ENCODE measurements at places on chromosomes 6 and 20.
A peak's percentile ranks its signal among the peaks of the same experiment; 100 is the strongest.

- no peak for DNase-seq
Measured at GRCh38 chr6:100761841-100762240, 119.3 kb downstream of the ASCC3 start.

DNA sequence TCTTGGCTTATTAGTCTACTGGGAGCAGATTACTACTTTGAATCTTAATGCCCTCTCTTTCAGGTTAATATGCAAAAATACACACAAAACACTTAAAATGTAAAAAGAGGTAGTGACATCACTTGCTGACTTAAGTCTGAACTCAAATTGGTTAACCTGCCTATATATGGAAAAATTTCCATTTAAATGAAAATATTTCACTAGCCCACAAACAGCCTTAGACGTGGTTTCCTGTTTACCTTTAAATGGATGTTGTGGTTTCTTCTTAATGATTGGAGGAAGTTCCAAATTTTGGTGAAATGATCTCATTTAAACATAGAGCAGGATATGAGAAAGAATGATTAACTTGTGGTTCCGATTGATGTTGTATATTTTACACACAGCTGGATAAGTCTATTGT is 553.7 kb downstream of the CD109 start:
- peak; percentile 40 for DNase-seq

- DNase-seq = no peak
Measured at GRCh38 chr20:49925901-49926454, 10.2 kb upstream of the RNF114 start.

DNA sequence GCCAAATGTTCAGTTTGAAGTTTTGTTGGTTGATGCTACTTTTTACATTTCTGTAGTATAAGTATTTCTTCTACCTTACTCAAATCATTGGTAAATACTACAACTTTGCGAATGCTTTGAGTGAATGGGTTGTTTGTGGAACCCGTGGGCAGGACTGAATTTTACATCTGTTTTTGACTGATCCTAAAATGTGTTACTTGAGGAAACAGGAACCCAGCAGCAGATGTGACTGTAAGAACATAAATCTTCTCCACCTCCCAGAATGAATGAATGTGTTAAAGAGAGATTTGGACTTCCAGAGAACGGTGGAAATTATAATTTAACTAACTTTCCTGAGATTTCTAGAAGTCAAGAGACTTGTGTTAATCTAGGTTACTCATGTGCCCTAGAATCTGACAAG is 728.5 kb upstream of the MARCKS start:
- no peak for DNase-seq

- no peak for DNase-seq
Measured at GRCh38 chr6:15950962-15951569, 177.8 kb upstream of the MYLIP start.

DNA sequence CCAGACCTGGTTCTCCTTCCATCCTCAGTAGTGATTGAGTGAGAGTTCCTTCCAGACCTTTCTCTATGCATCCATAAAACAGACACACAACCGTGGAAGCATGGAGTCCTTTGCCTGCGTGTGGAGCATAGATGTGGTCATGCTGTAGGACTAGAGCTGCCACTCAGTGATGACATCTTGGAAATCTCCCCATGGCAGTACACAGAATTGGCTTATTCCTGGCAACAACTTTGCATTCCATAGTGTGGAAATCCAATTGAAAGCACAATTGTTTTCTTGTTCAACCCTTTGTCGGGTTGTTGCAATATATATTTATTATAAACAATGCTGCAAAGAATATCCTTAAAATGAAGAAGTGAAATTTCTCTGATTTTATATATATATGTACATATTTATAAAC is 547.8 kb downstream of the CDH26 start:
- no peak for DNase-seq

DNA sequence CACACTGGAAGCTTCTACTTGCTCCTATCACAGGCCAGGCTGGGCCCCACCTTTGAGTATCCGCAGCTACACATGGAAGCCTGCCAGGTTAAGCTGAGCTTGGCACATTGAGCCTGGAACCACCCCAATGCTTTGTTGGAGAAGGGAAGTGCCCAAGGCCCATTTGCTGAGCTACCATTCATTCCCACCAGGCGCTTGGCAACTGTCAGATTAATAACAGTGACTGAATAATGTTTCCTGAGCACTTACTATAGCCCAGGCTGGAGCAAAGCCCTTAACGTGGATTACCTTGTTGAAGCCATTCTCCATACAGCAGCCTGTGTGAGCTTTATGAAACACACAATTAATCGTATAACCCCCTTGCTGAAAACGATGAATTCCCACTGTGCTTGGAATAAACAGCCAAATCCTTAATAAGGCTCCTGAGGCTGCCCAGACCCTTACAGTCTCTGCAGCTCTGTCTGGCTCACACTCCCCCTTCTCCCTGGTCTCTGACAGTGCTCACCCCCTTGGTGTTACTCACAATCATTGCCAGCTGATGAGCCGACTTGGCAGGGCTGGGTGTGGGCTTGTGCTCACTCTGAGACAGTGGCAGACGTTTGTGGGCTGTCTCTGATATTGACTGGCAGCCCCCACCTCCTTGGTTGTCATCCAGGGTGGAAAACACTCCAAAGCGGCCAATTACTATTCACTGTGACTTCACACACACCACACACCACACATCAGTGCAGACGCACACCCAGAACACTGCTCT is 357.1 kb downstream of the MAFB start:
- DNase-seq = no peak

DNA sequence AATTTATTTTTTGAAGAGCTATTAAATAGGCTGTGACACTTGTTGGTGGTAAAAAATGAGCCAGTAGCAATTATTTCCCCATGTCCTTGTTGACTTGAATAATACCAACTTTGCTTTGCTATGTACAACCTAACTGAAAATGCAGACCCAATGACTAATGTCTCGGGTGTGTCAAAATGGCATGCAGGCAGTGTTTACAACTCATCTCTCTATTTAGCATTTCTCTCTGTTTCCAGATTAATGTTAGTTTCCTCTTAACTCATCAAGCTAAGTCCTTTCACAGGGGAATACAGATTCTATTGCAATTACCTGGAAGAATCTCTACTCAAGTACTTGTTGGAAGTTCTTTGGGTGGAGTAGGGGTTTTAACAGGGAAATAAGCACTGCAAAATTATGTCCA is 504.4 kb downstream of the BCKDHB start:
- peak; percentile 49 for DNase-seq

- no peak for DNase-seq
Measured at GRCh38 chr20:44523746-44524145, 1.9 kb upstream of the SERINC3 start.

DNA sequence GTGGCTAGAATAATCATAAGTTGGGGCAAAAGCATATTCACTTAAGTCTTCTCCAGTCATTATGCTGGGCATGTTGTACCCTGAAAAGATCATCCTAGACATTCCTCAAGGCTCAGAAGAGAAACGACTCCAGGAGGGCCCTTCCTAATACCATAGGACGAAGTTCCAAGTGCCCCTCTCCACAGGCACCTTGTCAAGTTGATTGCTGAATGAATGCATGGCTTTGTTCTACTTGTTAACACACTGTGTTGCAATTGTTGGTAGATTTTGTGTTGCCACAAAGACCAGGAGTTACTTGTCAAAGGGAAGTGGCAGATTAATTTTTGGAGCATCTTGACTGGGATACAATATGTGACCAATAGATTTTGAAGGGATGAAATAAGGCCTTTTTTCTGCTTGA is 194.3 kb upstream of the SMLR1 start:
- DNase-seq = no peak

DNA sequence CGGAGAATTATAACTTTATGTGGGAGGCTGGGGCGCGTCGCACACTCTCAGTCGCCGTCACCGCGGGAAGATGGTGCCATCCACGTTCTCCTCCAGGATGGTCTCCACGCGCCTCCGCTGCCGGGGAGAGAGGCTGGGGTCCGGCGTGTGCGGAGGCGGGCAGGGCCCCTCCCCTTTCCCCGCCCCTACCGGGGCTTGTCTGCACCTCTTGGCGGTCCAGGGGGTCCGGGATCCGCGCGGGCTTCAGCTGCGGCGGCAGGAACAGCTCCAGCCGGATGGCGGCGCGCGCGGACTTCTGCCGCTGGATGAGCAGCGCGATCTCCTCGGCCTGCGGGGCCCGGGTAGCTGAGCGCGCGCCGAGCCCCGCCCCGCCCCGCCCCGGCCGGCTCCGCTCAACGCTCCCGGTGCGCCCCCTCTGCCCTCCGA is 807 bp downstream of the LKAAEAR1 start:
- no peak for DNase-seq

GRCh38 chr6:111973118-111973761 is 80.7 kb upstream of the CCN6 start:
- DNase-seq = peak; percentile 91

DNA sequence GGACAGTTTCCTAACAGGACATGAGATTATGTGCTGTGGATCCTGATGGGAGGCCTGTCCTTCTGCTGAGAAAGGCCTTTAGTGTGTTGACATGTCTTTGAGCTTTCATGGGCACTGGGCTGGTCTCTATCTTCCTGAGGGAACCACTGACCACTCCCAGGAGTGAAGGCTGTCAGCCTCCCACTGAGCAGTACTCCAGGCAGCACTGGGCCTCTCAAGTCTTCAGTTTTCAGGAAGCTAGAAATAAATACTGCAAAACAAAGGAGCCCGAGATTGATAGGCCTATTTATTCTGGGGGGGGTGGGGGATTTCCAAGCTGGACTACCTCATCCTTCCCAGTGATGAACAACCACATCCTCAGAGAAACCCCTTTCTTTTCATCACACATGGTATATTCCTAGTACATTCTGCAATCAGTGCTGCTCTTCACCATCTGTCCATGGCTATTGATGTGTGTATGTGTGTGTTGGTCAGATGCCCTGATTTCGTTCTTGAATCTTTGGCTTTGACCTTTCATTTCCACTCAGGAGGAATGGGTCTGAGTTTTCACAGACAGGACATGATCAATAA is 180.9 kb upstream of the SPTLC3 start:
- DNase-seq = no peak

- DNase-seq = no peak
Measured at GRCh38 chr20:62685781-62686555, 22.7 kb upstream of the NTSR1 start.

- DNase-seq = no peak
Measured at GRCh38 chr6:152661776-152662175, 24.6 kb upstream of the SYNE1 start.

DNA sequence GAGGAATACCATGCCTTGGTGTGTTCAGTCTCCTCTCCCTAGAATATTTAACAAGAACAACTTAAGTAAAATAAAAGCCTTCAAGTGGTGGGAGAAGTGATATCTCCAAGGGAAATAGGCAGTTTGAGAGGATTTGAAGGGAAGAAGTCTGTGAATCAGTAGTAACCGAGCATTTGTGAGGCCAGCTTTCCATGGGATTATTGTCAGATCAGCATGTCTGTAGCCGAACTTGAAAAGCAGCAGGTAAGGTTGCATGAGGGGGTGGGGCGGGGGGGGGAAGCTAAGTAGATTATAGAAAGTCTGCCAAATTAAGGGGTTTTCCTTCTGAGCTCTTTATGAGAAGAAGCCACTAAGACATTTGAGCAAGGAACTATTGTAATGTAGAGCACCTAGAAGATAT is 92.6 kb downstream of the GRIK2 start:
- no peak for DNase-seq

- DNase-seq = no peak
Measured at GRCh38 chr20:24842918-24843715, 106.0 kb upstream of the CST7 start.

GRCh38 chr20:44526129-44526528 is 4.3 kb upstream of the SERINC3 start:
- no peak for DNase-seq

DNA sequence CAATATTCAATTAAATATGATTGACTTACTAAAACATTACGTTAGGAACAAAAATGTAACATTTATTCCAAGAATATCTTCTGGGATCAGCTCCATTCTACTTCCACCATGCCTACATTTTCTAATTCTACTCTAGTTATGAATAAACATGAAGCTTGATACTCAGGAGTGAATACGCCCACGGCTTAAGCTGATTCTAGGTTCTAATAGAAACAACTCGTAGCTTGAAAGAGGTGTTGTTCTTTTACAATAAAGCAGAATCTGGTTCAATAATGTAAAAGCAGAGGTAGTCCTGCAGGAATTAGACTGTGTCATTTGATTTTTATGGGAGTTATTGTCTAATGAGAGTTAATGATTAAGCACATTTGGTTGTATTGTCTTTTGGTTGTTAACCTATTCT is 107.3 kb upstream of the OLIG3 start:
- no peak for DNase-seq
